ENCODE measurements at places on chromosomes 6 and 20. TPM values are rescaled to one million over a fixed set of nuclear protein-coding genes. Genes with fewer than 3 reads are reported as not detected.

GRCh38 chr6:168647271-168647670 lies 206.3 kb downstream of the SMOC2 start:
- DNase-seq, result no peak

- DNase-seq, result no peak
These were observed 48.3 kb upstream of the EEF1A1 start for GRCh38 chr6:73569121-73569520.

- no peak for DNase-seq
These were observed 114.2 kb upstream of the SSTR4 start for GRCh38 chr20:22920898-22921297.

DUSP15 gene
- not detected for total RNA-seq

TGM2 gene
- 1.8 TPM for total RNA-seq

- DNase-seq, result no peak
These were observed 324 bp downstream of the JPH2 start for GRCh38 chr20:44186674-44187053.

DNA sequence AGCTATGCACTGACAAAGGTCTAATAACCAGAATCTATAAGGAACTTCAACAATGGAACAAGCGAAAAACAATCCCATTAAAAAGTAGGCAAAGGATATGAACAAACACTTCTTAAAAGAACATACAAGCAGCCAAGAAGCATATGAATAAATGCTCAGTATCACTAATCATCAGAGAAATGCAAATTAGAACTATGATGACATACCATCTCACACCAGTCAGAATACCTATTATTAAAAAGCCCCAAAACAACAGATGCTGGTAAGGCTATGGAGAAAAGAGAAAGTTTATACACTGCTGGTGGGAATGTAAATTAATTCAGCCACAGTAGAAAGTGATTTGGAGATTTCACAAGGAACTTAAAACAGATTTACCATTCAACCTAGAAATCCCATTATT lies 211.8 kb downstream of the EDN1 start:
- no peak for DNase-seq

- no peak for DNase-seq
These were observed 44.7 kb downstream of the DEK start for GRCh38 chr6:18219591-18219990.

DNA sequence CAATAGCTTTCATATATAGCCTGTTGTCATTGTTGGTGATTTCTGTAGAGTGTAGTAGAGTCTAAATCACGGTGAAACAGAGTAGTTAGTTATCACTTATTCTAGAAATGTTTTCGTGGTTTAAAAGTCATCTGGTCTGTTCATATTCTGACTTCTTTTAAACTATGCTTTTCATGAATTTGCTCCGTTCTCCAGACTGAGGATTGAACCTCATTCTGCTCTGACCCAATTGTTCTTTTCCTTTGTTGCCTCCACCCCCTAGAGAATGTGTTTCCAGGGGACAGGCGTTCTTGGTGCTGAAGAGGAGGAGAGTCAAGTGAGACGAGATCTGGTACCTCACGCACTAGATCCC lies 748 bp upstream of the ZNF292 start:
- no peak for DNase-seq

GRCh38 chr20:25987073-25987927 lies 290.6 kb upstream of the ZNF337 start:
- DNase-seq, result peak; percentile 30

BIRC7 gene
- not detected for total RNA-seq

DNA sequence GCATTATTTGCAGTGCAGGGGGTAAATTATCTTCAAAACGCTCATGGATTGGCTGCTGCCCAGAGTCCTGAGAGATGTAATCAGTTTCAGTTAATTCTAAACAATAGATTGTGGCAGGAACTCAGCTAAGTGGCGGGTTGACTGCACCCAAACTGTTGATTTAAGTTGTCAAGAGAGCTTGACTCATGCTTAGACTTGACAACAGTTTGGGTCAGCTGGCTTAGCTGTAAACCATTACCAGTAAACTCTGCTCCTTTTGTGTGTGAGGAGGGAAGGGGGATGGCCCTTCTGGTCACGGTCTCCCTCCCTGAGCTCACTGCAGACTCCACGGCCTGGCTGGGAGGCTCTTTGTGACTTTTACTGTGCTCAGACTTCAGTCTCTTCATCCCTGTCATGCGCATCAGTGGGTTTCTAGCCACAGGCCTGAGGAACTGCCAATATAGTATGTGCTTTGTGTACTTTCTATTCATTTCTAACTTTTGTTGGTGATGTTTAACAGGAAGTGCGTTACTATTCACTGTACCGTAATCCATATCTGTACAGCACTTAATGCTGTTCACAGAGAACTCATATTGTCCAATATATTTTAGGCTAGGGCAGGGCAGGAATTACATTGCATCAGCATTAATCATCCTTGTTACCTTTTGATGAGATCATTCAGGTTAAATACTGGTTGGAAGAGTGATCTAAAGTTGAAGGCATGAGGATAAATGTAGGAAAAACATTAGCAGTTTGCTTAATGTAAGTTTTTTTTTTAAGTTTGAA lies 488.3 kb downstream of the CDKAL1 start:
- no peak for DNase-seq

DNA sequence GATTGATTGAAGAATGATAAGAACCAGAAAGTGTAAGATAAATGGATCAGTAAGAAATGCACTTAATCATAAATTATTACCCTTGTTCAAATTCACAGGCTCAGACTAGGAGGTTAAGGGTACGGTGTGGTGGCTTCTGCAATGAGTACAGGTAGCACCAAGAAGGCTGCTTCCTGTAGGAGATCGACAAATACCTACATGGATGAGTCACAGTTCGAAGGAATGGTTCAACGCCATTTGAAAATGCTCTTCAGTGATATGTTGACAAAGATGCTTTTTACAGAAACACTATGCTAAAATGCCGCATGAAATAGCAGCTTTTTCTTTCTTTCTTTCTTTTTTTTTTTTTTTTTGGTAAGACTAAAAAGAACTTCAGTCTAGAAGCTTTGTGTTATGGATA lies 116.2 kb downstream of the DTNBP1 start:
- DNase-seq, result no peak

- no peak for DNase-seq
These were observed 184.6 kb downstream of the QKI start for GRCh38 chr6:163599136-163599535.

DNA sequence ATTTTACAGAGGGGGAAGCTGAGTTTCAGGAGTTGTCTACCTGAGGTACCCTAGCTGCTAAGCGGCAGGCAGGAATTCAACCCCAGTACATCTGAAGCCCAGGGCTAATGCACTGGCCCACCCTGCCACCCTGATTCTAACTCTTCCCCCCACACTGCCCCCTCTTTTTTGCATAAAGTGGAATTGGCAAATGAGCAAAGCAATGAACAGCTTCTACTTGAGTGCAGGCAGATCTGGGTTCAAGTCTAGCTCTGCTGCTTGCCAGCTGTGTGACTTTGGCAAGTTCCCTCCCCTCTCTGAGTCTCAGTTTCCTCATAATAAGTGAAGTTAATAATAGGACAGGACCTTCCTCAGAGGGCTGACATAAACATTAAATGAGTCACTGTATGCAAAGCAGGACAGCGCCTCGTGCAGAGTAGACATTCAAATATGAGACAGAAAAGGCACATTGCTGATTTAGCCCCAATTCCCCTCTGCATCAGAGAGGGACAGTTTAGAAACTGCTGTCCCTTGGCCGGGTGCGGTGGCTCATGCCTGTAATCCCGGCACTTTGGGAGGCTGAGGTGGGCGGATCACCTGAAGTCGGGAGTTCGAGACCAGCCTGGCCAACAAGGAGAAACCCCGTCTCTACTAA lies 4.7 kb downstream of the ADA start:
- DNase-seq, result no peak

GRCh38 chr20:34574861-34575260 lies 16.3 kb downstream of the MAP1LC3A start:
- no peak for DNase-seq

HBS1L gene
- total RNA-seq, result 51.4 TPM

SLC18B1 gene
- total RNA-seq, result 13.0 TPM

Data from T-cell (primary cell).